HS-5 (cell line): ENCODE measurements at places on chromosomes 2 and 18.
A peak's percentile ranks its signal among the peaks of the same experiment; 100 is the strongest.

DNA sequence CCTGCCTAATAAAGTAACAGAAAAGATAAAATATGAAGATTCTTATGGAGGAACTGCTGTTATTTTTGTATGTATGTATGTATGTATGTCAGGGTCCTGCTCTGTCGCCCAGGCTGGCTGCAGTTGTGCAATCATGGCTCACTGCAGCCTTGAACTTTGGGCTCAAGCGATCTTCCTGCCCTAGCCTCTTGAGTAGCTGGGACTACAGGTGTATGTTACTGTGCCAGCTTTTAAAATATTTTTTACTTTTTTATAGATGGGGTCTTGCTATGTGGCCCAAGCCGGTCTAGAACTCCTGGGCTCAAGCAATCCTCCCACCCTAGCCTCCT, 26.7 kb downstream of the ANKRD29 start:
- DNase-seq = no peak

DNA sequence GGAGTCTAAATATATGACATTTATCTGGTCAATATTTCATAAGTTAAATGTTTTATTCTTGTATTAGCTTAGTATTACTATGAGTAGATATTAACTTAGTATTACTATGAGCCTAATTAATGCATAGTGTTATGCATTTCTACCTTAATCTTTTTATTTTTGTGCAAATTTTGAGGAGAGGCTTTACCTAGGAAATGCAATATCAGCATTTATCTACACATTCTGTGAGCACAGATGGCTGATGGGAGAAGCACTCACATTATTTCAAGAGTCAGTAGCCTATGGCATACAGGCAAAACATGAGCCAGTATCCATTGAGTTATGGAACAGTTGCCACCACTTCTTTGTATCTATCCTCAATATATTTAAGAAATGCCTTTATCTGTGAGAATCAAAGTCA, 404.6 kb upstream of the KCNJ3 start:
- no peak for DNase-seq

DNA sequence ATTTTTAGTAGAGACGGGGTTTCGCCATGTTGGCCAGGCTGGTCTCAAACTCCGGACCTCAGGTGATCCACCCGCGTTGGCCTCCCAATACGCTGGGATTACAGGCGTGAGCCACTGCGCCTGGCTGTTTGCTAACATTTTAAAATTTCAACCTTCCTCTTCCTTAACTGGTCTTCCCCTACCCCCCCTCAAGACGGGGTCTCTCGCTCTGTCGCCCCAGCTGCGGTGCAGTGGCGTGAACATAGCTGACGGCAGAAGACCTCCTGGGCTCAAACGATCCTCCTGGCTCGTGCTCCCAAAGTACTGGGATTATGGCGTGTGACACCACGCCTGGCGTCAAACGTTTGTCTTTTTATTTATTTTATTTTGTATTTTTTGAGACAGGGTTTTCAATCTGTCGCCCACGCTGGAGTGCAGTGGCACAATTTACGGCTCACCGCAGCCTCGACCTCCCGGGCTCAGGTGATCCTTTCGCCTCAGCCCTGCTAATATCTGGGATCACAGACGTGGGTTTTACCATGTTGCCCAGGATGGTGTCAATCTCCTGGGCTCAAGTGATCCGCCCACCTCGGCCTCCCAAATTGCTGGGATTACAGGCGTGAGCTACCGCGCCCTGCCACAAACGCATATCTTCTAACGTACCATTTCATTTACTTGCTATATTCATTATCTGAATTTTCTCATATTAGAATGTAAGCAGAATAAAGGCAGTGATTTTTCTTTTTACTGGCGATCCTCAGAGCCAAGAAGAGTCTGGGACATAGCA, 984 bp upstream of the MSH2 start:
- DNase-seq = no peak

DNA sequence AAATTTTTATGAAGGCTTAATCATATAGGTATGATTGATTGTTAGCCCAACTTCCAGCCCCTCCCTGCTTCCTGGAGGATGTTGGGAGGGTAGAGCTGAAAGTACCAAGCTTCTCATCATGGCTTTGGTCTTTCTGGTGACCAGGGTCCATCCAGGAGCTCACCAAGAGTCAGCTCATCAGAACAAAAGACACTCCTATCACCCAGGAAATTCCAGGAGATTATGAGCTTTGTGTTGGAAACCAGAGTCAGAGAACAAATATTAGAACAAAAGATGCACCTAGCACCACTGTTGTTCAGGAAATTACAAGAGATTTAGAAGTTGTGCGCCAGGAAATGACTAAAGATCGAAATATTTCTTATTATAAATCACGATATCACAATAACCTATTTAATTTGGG, 119.9 kb upstream of the THUMPD2 start:
- DNase-seq = no peak

GRCh38 chr2:226671141-226671676, 128.4 kb downstream of the IRS1 start:
- no peak for DNase-seq

GRCh38 chr2:10700078-10700803, 10.5 kb upstream of the NOL10 start:
- DNase-seq = no peak

- no peak for DNase-seq
These were observed 19.5 kb downstream of the CNOT11 start for GRCh38 chr2:101272045-101272784.

GRCh38 chr2:219658196-219658846, 30.9 kb downstream of the SLC4A3 start:
- DNase-seq = no peak

DNA sequence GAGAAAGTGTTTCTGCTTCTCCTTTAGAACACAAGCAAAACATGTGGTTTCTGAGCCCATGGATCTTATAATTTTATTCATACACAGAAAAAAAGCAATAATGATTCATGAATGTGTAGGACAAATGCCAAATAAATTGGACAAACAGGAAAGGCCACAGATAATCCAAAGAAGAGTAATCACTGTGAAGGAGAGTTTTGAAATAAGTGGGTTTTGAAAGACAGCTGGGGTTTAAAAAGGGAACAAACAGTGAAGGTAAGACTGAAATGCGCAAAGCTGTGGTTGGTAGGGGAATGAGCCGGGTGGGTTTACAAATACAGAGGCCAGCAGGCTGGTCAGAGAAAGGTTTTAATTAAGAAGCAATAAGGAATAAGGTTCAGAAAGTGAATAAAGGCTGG, 50.0 kb upstream of the MBOAT2 start:
- no peak for DNase-seq

- no peak for DNase-seq
These were observed 91.1 kb downstream of the ACTR3 start for GRCh38 chr2:113980946-113981345.

- DNase-seq = no peak
These were observed 3.5 kb downstream of the YES1 start for GRCh38 chr18:808502-808901.

- DNase-seq = no peak
These were observed 626.2 kb upstream of the SETBP1 start for GRCh38 chr18:44054514-44054913.

DNA sequence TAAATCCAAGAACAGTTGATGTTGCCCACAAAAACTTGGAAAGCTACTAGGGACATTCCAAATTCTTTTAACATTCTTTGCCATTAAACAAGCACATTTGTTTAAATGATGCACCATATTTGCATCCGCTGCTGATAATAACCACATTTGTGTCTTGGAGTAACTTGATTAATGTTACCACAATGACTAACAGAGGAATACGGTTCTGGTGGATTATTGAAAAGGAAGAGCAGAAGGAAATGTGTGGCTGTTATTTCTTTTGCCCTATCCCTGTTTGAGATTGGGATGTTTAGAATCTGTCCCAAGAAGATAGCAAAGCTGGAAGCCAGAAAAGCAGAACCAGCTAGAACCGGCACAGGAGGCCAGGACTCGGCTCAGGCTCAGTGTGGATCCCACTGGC, 39.2 kb upstream of the RASGRP3 start:
- DNase-seq = peak; percentile 91

- no peak for DNase-seq
These were observed 199.3 kb upstream of the MYT1L start for GRCh38 chr2:2530334-2530733.

- DNase-seq = no peak
These were observed 8.8 kb downstream of the PDCD1 start for GRCh38 chr2:241849616-241850543.

GRCh38 chr2:181420259-181421130, 36.7 kb upstream of the ITGA4 start:
- no peak for DNase-seq

DNA sequence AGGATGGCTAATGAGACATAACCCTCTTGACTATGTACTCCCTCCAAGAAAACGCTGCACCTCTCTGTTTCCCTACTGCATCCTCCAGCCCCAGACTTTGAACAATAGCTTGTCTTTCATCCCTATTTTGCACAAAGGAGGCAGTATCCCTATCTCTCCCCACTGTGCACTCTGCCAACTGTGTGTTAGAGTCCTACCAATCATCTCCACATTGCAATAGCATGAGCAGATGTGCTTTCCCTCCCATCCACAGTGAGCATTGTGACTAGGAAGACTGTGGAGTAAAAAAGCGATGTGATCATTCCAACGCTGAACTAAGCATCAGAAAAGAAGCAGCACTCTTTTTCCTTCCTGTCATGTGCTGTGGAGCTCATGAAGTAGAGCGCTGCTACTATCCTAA, 206.3 kb upstream of the GULP1 start:
- no peak for DNase-seq

DNA sequence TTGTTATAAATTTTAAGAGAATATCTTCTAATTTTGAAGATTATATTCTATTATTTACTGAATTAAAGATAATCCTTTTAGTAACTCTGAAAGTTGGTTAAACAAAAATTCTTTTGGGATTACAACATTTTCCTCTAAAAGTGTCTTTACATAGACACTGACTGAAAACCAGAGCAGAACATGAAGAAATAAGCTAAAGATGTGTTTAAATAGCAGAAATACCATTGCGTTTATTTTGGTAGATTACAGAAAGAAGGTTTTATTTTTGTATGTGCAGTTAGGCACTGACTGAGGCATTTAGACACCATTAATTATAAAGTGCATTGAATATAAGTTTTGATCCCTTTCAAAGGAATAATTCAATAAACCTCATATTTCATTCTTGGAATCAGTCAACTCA, 13.5 kb upstream of the NPC1 start:
- no peak for DNase-seq

DNA sequence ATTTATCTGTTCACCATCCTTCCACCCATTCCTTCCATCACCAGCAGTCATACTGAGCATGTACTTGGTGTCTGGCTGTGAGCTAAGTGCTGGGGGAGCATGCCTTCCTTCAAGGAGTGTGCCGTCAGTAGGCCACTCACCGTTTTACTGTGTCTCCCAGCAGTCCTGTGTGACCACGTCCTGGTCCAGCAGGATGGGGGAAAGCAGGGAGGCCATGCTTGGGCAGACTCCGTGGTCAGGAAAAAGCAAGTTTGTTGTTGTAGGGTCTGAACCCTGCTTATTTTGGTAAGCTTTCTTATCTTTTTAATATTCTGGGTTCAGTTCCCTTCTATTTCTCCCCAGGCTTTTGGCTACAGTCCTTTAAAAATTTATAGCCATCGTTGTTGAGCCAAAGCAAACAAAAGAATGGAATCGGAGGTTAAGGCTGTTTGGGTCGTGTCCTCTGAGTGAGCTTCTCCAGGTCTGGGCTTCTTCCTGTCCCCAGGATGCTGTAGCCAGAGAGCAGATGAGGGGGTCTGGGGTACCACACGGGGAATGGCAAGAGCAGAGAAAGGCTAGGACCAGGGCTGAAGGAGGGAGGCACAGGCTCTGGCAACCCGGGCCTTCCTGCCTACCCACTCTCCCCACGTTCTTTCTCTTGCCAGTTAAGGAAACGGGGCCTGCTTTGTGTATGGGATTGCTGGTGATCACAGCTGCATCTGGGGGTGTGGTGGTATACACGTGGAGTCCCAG, 13.5 kb downstream of the SLC30A3 start:
- DNase-seq = no peak

- DNase-seq = peak; percentile 39
These were observed at the start of gene TRABD2A for GRCh38 chr2:84880645-84881521. Gene TRABD2A (minus strand): TSS chr2:84881084. CDS start chr2:84881039, 45 bp downstream.

DNA sequence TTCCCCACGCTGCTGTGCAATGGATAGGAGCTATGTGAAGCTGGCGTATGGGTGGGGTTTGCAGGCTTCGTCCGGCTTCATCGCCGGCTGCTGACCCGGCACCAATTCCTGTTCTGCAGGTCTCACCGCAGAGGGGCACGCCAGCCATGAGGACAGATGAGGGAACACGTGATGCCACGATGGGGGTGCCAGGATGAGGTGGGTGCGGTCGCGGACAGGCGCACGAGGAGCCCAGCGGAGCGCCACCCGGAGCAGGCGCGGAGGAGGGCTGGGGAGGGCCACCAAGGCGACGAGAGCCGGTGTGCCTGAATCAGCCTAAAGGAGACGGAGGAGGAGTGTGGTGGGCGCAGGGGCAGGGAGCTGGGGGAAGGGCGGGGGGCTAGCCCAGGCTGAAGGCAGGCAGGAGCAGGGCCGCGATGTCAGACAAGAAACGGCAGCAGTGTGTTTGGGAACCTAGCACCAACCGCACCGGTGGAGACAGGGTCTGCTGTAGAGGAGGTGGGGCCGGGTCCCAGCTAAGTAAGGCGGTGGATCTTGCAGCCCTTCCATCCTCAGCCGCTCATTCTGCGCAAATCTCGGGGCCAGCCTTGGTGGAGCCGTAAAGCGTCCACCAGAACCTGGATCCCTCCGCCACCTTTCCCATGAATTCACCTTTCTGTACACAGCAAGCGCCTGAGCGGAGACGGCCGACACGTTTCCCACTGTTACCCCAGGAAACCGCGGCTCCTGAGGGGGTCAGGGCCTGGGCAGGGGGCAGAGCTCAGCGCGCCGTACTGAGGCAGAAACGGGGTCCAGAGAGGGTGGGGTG, 17.0 kb upstream of the CD8A start:
- DNase-seq = no peak

DNA sequence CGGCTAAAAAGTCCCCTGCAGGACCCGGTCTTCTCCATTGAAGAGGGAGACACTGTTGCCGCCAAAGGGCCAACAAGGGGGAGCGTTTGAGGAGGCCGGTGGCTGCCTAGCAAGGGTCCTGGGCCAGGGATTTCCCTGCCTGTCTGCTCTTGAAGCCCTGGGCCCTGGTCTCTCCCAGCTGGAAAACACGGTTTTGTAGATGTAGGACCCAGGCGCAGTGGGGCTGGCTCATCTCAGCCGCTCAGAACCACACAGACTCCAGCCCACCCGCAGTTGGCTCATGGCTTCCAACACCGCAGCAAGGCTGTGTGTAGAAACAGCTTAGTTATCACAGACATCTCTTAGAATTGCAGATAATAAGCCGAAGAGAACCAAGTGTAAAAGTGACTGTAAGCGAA, 57.1 kb upstream of the TWIST2 start:
- no peak for DNase-seq

GRCh38 chr2:205937211-205937610, 148.8 kb downstream of the INO80D start:
- DNase-seq = no peak

- no peak for DNase-seq
These were observed 203.7 kb downstream of the SETBP1 start for GRCh38 chr18:44884431-44884830.

- no peak for DNase-seq
These were observed 279.4 kb upstream of the NXPH2 start for GRCh38 chr2:139059617-139060016.

GRCh38 chr2:9714630-9715214, 83.9 kb upstream of the YWHAQ start:
- no peak for DNase-seq

GRCh38 chr2:42435628-42436027, 58.2 kb downstream of the KCNG3 start:
- no peak for DNase-seq

GRCh38 chr2:132279344-132279743, 117.6 kb upstream of the ANKRD30BL start:
- DNase-seq = no peak
